ENCODE measurements at places on chromosomes 5 and 9.
A peak's percentile ranks its signal among the peaks of the same experiment; 100 is the strongest.

DNA sequence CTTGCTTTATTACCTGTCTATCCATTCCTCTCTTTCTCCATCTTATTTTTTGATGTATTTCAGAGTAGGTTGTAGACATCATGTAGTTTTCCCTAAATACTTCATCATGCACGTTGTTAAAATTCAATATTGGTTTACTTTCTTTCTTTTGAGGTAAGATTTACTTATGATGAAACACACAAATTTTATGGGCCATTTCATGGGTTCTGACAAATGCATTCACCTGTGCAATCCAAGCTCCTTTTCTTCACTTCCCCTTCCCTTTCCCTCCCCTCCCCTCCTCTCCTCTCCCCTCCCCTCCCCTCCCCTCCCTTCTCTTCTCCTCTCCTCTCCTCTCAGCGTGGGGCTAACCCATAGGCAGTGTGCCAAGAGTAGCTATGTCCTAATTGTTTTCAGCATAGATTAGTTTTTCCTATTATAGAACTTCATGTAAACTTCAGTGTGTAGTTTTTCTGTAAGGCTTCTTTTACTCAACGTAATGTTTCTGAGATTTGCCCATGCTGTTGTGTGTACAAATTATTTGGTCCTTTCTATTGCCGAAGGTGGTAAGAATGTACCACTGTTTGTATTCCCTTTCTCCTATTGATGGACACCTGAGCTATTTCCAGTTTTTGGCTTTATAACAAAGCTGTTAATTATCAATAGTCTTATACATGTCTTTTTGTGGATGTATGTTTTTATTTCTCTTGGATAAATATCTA is 92.9 kb upstream of the CLINT1 start:
- DNase-seq = no peak

- no peak for DNase-seq
These were observed 110.3 kb downstream of the SLC12A2 start for GRCh38 chr5:128193665-128194390.

DNA sequence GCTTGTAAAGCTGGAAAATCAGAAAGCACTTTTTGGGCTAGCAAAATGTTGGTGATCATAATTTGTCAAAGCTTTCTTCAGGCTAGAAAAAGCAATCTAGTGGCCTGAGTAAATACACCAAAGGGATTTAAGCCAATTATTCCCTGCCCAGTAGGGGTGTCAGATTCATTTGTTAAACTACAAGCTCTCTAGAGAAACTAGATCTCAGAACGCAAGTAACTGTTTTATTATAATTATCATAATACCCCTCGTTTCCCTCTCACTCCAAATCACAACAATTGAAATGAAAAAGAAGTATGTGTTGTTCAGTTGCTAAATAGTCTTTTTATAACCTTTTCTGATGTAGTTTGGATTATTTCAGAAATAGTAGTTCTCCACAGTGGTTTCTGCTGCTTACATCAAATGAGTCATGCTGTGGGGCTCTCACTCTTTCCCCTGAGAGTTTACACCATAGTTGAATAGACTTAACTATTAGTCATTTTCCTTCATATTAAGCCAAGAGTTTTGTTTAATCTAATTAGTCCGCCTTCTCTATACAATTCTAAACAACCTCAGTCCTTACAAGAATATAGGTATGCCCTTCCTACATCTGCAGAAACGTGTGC is 918.6 kb upstream of the DMAC1 start:
- DNase-seq = no peak

DNA sequence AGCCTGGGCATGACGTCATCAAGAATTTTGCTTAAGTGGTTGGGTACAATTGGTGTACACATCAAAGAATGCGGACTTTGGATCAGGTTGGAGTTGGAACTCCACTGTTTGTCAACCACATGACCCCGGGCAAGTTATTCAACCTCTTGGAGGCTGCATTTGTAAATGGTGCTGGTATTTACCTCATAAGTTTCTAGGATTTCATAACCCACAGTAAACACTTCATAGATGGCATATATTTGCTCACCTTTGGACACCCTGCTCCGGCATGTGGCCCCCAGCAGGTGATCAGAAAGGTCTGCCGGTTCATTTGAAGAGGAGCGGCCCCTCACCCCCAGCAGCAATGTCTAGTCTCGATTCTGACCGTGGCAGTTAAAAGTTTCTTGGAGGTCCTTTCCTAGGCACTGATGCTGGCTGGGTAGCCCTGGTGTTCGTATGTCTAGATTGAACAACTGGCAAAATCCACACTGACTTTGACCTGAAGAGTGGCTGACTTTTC is 60.6 kb downstream of the IL6ST start:
- DNase-seq = no peak

DNA sequence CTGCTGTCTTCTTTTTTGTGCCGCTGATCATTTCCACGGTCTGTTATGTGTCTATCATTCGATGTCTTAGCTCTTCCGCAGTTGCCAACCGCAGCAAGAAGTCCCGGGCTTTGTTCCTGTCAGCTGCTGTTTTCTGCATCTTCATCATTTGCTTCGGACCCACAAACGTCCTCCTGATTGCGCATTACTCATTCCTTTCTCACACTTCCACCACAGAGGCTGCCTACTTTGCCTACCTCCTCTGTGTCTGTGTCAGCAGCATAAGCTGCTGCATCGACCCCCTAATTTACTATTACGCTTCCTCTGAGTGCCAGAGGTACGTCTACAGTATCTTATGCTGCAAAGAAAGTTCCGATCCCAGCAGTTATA is 17.1 kb downstream of the F2R start:
- no peak for DNase-seq

DNA sequence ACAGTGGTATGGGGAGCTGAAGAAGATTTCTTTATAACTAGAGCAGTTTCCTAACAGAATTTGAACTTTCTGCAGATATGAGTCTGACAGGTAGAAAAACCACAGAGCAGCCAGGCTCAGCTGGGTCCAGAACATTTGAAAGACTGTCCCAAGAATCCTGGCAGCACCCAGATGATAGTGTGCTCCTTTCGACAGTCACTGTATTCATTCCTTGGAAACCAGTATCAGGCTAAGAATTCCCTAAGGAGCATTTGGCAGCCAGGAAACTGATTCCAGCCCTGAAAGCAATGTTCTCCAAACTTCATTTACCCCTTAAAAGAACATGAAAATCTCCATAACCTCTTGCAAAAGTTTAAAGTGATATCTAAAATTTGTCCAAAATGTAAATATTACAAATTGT is 123.0 kb upstream of the MTAP start:
- no peak for DNase-seq

- no peak for DNase-seq
These were observed 1.3 kb downstream of the MACIR start for GRCh38 chr5:103259705-103260355.

- no peak for DNase-seq
These were observed 387.4 kb upstream of the PDE4D start for GRCh38 chr5:60280943-60281342.

DNA sequence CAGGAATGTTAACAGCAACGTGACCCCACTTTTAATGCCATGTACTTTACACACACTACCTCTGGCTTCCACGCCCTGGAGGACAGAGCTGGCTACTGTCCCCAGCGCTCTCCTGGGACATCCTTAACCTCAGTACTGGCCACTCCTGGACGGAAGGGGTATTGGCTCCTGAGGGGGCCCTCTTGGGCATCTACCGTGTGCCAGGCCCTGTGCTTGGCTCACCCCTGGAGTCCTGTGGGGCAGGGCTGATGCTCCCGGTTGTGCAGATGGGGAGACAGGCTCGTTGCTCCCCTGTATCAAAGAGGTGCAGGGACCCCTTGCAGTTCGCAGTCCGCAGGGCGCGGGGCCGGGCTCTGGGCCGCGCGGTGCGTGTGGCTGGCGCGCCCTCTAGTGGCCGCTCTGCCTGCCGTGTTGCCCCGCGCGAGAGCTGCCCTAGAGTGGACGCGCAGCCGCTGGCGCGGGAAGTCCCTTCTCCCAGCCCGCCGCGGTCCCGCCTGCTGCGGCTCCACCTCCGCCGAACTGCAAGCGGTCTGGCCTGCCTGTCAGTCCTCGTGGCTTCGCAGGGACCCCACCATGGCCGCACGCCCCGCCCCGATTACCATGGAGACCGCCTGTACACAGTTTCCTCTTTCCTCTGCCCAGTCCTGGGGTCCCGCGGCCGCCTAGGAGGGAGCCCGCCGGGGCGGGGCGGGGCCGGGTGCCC is at the start of gene WDR38:
TSS of gene WDR38 (plus strand) at position 632 of the 703 bp plus-strand sequence. CDS start 72 bp downstream, outside the sequence.
- DNase-seq = peak; percentile 88

GRCh38 chr9:38694676-38695075 is 25.3 kb downstream of the FAM240B start:
- no peak for DNase-seq

- DNase-seq = no peak
These were observed 8.0 kb upstream of the MAN2A1 start for GRCh38 chr5:109681763-109682162.

Data from D721Med (cell line).